Activated CD8-positive, alpha-beta memory T cell treated with anti-CD3 and anti-CD28 coated beads, Interleukin-2, amount 50 U/mL, for 4 hours (primary cell): ENCODE measurements at places on chromosomes 7 and 10.

DNA sequence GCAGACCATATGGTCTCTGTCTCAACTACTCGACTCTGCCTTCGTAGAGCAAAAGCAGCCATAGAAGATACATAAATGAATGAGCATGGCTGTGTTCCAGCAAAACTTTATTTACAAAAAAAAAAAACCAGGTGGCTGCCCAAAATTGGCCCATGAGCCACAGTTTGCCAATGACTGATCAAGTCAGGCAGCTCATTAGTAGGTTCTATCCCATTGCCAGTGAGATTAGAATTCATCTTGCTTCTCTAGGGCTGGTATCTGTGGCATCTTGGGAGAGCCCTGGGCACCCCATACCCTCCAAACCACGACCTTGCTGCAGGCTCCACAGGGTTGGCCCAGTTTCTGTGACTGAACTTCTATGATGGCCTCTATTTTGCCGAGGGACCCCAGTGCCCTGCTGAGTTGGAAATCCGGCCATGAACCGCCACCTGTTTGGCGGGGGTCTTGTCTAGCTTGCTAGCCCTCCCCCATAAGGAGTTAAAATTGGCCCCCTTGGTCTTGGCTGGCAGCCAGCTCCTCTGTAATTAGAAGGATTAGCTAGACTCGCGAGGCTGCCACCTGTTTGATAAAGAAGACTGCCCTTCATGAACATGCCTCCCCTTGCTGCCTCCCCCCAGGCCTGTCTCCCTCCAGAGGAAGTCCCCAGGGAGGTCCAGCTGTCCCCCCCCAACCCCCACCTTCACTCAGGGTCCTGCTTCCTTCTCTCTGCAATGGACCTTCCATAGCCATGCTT lies 83.9 kb downstream of the CHN2 start:
- no peak for DNase-seq

- no peak for DNase-seq
Measured at GRCh38 chr7:157017603-157018327, 7.3 kb upstream of the MNX1 start.

DNA sequence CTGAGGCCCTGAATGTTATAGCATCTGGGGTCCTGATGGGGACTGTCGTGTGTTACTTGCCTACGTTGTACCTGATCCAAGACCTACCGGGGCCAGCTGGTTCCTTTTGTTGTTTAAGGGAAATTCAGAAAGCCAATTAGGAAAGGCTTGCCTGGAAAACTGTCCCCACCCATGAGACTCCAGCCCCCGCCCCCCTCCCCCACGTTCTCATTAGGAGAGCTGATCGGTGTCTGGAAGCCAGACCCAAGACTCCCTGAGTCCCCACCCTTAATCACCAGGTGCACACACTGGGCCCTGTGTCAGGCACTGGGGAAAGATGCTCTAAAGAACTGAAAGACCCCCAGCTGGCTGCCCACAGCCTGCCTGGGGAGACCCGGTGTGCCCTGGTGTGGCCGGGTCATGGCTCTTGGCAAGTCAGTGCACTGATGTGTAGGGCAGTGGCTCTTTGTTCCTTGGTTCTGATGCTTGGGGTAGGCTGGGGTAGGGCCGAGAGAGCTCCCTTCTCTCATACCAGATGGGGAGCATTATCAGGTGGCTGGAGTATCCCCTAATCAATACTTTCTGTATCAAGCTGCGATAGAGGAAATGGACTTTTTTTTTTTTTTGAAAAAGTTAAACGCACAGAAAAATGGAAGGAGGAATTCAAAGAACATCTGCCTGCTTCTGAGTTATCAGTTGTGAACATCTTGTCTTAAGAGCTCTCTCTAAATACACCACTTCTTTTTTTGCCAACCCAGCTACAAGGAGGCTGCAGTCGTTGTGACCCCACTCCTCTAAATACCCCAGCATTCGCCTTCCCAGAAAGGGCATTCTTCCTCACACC lies 16.9 kb downstream of the TSPAN15 start:
- DNase-seq = no peak

DNA sequence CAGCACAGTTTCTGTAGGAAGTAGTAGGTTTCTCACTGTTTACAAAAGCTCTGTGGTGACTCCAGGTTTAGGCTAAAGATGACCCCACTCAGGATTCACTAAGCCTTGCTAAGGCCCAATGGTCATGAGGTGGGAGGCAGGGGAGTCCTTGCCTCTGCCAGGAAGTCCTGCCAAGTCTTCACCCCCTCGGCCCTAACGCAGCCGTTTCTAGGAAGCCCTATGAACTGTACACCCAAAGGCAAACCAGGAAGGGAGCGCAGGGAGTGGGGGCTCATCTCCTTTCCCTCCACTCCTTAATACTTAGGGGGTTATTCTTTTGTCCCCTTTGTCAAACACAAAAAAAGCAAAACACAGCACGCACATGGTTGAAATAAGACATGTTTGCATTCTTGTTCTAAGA lies 64.6 kb downstream of the CTBP2 start:
- DNase-seq = no peak

GRCh38 chr7:14954035-14954434 lies 51.5 kb upstream of the DGKB start:
- no peak for DNase-seq

DNA sequence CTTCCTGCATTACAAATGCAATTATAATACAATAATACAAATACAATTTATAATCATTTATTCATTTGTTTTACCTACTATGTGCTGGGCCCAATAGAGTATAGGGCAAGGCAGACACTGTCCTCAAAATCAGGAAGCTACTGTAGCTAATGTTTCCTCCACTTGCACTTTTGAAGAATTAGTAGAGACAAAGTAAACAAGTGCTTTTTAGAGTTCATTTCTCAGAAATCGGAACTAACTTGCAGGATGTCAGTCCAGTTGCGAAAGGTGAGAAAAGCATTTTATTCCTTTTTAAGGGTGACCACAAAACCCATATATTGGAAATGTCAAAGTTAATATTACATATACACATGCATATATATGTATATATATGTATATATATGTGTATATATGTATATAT lies 14.2 kb downstream of the ADRB1 start:
- DNase-seq = no peak

DNA sequence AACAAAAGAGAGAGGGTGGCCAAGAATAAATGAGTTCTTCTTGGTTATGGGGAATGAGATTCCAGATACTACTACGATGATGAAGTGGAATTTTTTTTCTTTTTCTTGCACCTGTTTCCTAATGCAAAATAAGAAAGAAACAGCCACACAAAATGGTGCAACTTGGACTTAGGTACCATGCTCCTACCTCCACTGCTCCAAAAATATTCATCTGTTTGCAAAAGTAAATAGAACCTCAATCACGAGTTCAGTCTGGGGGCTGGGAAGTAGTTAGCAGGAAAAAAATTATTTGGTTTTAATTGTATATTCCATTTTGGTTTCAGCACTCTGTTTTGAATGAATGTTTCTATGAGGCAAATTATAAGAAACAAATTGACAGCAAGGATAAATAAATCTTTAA lies 73.5 kb downstream of the SLC25A13 start:
- no peak for DNase-seq

- peak; percentile 72 for DNase-seq
Measured at GRCh38 chr10:70758757-70759514, 26.2 kb downstream of the TBATA start.

GRCh38 chr7:75696263-75697037 lies 42.3 kb downstream of the HIP1 start:
- DNase-seq = no peak

GRCh38 chr7:19899529-19899928 lies 126.1 kb upstream of the TMEM196 start:
- DNase-seq = no peak

DNA sequence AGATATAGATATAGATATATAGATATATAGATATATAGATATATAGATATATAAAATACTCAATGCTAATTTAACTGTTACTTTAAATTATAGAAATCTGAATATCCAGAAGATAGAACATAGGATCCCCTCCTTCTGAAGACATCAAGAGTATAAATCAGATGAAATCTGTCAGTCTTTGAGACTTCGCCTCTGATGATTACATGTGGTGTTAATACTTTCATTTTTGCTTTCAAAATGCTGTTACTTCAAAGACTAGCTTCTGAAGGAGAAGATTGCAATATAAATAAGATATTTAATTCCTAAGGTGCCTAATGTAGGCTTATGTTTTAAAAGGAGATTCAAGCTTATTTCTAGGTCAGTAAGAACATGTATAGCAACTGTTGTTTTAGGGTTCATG lies 180.4 kb downstream of the TSPAN12 start:
- DNase-seq = no peak

GRCh38 chr7:91869661-91870060 lies 10.8 kb downstream of the MTERF1 start:
- no peak for DNase-seq

- no peak for DNase-seq
Measured at GRCh38 chr7:55486192-55486590, 86.1 kb downstream of the VOPP1 start.

DNA sequence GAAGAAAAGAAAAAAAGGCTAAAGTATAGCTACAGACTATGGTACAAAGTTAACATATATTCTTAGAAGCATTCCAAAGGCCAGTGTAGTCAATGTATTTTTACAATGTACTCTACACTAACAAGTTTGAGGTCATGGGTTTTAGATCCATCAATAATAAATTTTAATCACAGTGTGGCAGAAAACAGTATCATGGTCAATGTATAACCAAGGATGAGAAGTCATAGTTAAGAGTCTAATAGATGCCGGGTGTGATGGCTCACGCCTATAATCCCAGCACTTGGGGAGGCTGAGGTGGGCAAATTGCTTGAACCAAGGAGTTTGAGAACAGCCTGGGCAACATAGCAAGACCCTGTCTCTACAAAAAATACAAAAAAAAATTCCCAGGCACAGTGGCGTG lies 53.1 kb downstream of the SLC16A12 start:
- no peak for DNase-seq

DNA sequence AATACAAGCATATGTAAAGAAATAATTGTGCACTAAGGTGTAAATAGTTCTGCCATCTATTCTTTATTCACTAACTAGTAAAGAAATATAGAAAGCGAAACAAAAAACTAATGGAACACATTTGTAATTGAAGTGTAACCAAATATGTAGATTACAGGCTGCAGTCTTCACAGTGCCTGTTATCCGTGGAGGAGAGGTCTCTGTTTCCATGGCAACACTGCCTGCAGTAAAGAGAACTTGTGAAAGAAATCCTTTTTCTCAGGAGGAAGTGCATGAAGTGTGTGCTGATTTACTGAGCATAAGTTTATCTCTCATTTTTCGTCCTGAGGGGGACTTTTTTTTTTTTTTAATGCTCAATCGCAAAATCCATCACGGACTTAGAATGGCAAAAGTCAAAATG lies 102.5 kb downstream of the APBB1IP start:
- DNase-seq = no peak

DNA sequence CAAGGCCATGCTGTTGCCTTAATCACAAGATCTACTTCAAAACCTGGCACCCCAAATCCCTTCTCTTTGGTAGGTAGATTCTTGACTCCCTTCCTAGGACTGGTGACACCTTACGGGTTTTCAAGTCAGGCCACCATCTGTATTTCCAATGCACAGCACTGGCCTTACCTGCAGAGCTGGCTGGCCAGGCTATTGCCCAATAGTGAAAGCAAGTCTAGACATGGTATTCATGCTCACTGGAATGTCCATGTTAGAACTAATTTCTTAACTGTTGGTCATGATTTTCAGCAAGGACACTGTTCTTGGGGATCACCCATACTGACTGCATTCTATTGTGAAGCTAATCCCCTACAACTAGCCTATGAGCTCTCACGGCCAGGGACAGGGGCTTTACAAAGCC lies 313.1 kb upstream of the RNF32 start:
- DNase-seq = no peak

- no peak for DNase-seq
Measured at GRCh38 chr7:7569615-7570014, 2.9 kb downstream of the MIOS start.

- no peak for DNase-seq
Measured at GRCh38 chr7:39919646-39920045, 30.4 kb upstream of the CDK13 start.

- DNase-seq = no peak
Measured at GRCh38 chr10:116740971-116741370, 1.4 kb downstream of the HSPA12A start.

DNA sequence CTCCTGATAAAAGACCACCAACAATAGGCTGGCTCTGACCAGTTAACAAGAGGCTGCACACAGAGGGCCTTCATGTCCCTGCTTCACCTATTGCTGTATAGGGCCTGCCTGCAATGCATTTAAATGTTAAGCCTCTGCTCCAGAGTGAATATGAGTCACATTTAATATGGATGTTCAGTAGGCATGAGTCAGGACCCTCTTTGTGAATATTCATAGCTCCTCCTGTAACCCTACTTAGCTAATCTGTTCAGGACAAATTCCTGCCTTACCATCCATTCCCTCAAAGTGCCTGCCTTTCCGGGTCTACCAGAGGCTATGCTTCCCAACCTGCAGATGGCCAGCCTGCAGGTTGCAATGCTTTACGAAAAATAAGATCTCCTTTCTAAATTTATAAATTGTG lies 32.5 kb downstream of the ARHGAP22 start:
- no peak for DNase-seq

DNA sequence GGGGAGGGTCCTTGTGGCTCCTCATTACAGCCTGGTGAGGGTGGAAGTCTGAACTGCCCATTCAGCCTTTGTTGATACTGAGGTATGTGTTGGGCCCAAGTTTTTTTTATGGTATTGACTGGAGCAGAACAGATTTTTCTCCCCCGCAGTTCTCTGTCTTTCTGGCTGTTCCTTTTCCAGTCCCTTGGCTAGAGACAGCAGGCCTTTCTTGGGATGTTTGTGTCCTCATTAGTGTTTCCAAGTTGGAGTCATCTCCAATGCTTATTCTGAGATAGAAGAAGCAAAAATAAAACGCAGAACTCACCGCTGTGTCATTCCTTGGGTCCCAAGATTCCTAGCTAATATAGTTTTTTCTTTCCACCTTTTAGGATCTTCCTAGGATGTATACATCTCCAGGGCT lies 193.3 kb downstream of the RAMP3 start:
- DNase-seq = no peak

DNA sequence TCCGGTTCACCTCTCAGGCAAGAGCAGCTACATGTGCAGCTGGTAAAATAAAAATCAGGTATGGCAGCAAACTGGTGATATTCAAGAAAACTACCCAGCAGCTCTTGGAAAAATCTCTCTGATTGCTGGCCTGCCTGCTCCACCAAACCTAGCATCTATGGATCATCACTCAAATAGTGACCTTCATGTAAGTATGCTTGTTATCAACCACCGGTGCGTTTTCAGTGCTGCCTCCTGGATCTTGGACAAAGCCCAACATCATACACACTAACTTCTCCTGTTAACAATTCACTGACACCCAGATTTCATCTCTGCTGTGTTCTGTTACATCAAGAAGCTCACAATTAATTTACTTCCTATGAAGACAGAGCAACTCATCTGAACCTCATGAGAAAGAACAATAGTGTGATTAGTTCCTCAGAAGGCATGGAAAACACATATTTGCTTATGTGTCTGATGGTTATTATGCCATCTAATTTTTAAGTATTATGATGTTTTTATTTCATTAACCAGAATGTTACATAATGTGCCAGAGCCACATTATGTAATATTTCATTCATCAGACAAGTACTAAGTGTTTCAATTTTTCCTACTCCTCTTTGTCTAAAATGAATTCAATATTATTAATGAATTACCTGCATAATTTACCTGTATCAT lies 8.8 kb downstream of the CDK6 start:
- DNase-seq = no peak
